ENCODE measurements at places on chromosomes 6 and 20.
A peak's percentile ranks its signal among the peaks of the same experiment; 100 is the strongest.

DNA sequence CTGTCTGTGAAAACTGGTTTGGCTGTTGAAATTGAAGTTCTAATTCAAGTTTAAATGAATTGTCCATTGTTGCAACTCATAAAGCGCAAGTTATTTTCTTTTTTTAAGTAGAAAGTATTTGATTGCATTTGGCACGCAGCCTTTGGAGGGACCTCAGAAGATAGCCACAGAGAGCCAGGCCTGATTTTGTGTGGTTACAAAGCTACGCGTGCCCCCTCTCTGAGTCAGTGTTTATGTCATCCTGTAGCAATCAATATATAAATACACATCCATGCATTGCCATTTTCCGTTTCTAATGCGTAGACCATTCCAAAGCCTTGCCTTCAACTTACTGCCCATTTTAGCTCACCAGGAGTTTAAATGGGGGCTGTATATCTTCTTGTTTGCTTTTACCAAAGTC lies 173.2 kb downstream of the TMEM242 start:
- no peak for DNase-seq

DNA sequence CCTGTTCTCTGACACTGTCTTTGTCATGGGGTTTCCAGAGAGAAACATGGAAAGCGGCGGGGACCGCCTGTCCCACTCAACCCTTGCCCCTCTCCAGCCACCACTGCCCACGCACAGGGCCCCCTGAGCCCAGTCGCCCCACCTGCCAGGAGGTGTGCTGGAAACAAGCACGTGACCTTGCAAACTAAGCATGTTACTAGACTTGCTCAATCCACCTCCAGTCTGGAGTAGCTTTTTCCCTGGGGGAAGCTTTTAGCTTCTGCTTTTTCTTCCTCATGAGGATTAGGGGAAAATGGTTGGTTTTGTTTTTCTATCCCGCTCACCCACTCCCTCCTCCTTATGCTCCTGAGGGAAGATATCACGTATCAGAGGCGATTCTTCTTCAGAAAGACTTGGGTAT lies 105.7 kb downstream of the PLEKHG1 start:
- DNase-seq = no peak

DNA sequence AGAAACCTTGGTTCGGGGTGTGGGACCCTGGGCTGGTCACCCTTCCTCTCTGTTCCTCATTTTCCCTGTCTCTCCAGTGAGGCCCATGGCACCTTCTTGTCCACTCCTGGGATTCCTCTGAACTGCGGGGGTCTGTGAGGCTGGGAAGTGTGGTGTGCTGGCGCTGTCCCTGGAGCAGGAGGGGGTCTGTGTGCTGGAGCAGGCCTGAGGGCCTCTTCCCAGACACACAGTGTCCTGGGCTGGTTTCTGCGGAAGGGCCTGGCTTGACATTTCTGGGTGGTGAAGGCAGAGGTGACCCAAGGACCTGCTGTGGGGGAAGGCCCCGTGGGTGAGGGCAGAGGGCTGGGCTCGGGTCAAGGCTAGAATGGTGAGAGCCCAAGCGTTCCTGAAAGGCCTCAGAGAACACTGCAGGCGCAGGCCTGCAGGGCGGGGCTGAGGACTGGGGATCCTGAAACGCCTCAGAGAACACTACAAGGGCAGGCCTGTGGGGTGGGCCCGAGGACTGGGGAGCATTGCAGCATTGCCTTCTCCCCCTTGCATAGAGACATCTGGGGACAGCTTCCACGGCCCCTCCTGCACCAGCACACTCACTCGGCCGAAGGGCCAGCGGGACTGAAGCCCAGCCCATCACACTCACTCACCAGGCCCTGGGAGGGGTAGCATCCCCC lies 10.6 kb upstream of the BAK1 start:
- DNase-seq = no peak

DNA sequence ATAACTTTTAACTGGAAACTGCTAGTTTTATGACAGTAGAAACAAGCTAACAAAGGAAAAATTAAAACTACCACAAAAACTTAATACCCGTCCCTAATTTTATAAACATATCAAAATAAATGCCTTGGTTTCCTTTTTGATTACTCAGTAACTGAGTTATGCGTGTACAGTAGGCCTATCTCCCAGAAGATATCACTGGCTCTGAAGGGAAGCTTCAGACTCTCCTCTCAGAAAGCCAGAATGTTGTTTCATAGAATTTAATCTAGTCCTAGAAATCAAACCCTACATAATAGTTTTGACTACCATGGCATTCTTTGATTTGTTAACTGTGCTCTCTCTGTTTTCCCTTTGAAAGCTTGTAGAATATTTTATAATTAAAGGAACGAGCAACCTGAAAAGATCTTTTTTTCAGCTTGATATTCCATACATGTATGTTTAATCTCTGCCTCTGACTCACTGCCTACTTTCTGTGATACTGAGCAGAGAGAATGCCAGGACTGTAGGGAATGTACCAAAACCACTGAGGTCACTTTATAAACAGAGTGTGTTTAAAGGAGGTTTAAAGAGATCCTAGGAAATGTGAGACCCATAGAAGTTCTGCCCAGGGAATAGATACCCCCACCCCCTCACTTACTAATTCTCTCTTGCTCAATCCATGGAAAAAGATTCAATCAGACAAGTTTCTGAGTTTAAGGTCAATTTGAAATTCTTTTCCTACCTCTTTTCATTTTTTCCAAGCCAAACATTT lies 311.5 kb downstream of the HDGFL1 start:
- DNase-seq = no peak

- DNase-seq = no peak
Measured at GRCh38 chr6:144559865-144560593, 274.9 kb downstream of the UTRN start.

DNA sequence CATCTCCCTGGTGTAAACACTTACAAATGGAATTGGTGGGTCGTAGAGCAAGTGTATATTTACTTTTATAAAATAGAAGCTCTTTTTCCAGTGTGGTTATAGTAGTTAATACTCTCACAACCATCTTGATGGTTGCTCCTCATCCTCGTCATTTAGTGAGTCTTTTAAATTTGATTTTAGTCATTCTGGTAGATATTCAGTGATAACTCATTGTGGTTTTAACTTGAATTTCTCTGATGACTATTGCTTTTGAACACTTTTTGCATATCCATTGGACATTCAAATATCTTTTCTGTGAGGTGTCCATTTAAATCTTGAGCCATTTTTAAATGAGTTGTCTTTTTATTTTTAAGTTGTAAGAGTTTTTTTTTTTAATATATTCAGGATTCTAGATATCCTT lies 189.2 kb upstream of the PHACTR1 start:
- no peak for DNase-seq

GRCh38 chr6:134317471-134318131 lies at the start of gene SGK1:
Gene SGK1 (minus strand): TSS chr6:134318112. CDS start chr6:134317460, 652 bp downstream.
- DNase-seq = peak; percentile 25

- DNase-seq = no peak
Measured at GRCh38 chr6:155223646-155224451, 40.0 kb upstream of the CLDN20 start.

GRCh38 chr6:135261872-135262725 lies 81.0 kb downstream of the MYB start:
- DNase-seq = no peak

DNA sequence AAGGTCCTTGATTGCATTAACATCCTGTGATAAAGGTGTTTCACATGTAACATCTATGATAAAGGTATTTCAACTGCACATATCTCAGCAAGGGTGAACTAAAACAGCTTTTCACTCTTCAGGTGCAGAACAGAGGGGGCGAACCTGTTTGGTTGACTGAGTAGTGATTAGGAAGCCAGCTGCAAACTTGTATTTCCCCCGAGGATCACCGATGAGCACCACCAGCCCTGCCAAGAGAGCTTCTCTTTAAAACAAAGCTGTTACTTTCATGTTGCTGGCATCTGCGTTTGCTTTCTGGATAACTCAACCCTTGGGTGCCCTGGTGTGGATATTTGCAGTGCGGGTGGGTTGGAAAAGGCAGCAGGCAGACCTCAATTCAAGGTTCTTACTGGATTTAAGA lies 39.6 kb downstream of the JAG1 start:
- DNase-seq = no peak

DNA sequence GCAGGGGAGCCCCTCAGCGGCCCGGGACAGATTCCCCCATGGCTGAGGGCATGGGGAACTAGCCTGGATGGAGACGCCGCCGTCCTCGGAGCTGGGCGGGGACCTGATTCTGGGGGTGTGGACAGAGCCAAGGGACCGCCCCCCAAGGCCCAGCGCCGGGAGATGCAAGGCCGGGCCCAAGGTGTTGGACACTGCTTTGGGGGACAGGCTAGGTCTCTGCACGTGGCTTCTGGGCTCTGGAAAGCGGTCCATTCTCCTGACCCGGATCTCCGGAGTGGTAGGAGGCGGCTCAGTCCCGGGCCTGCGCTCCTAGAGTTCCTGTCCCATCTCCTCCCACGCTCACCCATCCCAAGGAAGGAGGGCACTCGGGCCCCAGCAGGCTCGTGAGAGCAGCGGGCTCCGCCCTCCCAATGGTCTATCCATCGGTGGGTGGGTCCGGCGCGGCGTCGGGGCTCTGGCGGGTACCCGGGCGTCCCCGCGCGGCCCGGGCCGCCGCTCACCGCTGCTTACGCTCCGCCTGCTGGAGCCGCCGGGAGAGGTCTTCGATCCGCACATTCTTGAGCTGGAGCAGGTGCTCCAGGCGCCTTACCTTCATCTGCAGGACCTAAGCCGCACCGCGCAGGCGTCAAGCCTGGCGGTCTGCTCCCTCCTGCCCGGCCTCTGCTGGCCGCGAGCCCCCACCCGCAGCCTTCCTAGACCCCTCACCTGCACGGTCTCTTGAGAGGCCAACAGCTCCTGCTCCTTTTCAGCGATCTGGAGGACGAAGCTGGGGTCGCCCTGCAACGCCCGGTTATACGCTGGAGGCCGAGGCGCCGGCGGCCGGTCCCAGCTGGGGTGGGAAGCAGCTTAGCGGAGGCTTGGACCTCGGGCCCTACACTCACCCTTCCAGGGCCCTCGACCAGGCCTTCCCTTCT lies 3.3 kb downstream of the SPEF1 start:
- DNase-seq = no peak

DNA sequence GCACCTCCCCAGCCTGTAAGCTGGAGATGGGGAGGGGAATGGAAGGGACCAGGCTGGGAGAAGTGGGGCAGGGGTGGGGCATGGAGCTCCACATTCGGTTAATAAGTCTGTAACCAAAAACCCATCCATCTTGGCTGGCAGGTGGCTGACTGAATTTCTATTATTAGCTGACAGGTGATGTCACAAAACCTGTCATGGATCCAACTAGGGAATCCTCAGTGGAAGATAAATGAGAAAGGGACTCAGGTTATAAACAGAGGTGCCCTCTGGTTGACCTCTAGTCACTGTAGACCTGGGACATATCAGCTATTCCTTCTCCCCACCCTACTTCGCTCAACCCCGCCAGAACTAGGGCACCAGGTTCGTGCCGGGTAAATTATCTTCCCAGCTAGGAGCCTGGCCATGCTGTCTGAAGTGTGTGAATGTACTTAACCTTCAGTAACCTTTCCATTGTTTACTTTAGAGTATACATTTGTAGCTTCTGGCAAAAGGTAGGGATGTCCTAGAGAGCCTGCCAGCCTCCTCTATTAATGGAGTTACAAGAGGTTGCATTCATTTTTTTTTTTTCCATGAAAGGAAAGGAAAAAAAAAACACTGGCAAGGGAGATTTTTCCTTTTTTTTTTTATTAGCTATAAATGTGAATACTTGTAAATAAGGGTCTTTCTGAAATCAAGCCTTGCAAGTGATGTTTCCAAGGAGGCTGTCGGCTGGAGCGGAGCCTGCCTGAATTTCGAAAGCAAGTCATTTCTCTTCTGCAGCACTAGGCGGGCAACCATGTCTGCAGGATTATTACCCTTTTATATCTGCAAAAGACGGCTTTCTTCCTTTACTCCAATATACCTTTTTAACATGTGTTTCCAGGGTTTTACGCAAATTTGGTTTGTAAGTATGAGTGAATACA lies 135.9 kb downstream of the TMEM242 start:
- peak; percentile 41 for DNase-seq

DNA sequence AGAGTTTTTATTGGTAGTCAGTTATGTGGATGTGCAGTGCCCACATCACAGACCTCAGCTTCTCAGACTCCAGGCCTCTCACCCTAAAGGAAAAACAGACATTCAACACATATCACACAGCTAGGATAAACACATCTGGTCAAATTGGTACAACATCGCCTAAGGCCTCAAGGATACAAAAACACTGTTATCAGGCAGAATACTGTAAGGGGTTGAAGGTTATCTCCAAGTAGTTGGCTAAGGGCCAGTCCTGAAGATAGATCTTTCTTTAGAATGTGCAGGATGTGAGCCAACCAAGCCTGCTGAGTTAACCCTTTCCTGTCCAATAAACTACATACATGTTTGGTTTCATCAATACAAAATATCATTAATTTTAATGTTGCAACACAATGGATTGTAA lies 308.4 kb upstream of the GJE1 start:
- no peak for DNase-seq

DNA sequence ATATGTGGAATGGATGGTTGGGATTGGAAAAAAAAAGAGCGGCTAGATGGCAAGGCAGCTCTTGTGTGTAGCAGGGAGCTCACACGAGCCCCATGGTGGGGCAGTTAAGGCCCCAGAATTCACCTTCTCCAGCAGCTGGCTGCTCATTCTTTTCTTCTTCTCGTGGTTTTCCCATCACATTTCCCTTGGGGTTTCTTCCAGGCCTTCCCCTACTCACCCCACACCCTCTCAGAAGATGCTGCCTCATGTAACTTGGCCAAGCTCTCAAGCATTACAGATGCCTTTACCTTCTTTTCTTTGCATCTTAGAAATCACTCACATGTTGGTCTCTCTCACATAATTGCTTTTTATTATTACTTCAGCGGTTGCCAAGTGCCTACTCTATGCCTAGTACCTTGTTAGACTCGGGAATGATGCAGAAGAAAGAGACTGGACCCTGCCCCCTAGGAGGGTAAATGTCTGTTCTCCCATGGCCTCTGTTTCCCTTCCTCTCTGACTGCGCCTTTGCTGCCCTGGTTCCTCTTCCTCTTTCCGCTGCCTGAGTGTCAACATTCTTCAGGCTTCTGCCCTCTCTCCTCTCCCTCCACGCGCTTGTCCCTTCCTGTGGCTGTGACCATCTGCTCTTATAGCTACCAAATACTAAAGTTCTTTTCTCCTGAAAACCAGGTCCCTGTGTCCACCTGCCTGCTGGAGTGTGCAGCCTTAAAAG lies 28.6 kb downstream of the PPARD start:
- DNase-seq = no peak

DNA sequence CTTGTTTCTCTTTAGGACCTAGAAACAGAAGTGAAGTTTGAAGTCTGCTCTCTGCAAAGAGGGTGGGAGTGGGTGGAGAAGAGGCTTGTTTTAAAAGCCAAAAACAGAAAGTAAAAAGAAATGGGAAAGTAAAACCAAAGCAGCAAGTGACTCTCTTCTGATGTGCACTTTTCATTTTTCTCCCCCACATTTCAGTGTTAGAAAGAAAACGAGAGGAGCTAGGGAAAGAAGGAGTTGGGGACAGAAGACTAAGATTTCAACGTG lies 1.3 kb downstream of the C6orf141 start:
- DNase-seq = no peak

DNA sequence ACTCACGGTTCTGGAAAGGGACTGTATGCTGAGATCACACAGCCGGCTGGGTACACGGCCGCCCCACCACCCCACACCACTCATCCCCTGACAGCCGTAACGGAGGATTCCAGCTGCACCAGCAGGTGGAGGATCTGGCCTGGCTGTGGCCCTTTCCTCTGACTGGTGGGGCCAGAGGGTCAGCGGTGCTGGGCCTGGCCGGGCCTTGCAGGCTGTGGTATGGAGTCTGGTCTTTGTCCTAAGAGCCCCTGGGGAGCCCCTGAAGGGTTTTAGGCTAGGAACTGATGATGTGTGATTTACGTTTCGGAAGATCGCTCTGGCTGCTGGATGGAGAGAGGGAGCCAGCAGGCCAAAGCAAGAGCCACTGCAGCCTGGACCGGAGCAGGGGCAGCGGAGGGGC lies 26.6 kb downstream of the NOL4L start:
- no peak for DNase-seq

- DNase-seq = no peak
Measured at GRCh38 chr20:62493886-62494285, 18.1 kb upstream of the GATA5 start.
